ENCODE measurements at places on chromosomes 2 and 18.

GRCh38 chr2:238866656-238867277 lies 18.9 kb downstream of the TWIST2 start:
- DNase-seq, result no peak

GRCh38 chr2:143953451-143954030 lies 566.4 kb downstream of the ZEB2 start:
- DNase-seq, result no peak

DNA sequence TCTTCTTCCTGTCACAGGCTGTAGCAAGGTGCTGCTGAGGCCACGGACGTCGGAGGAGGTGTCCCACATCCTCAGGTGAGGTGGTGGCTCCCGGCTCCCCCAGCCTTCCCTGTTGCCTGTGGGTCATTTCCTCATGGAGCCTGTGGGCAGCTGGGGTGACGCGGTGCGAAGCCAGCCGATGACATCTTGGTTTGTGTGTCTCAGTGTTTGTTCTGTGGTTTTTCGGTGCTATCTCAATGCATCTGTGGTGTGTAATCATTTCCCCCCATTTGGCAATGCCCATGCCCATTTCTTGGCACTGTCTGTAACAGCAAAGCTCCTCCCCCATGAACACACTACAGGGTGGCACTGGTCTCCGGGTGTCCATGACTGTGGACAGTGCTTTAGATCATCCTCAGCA lies 6.6 kb downstream of the D2HGDH start:
- no peak for DNase-seq

DNA sequence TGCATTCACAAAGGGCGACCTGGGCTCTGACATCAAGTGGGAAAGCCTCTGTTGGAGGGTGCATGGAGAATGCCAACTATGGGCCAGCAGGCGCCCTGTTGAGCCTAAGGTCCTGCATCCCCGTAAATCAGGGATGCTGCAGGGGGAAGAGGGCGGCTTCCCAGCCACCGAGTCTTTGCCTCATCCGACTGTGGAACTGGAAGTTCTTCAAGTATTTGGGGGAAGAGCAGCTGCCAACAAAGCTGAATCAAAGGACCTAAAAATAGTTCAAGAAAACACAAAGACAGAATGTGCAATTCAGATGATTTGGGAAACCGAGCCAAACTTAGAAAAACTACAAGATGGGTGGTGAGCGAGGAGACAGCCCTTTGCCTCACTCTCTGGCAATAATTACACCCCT lies 281.1 kb upstream of the MGAT5 start:
- peak; percentile 42 for DNase-seq

DNA sequence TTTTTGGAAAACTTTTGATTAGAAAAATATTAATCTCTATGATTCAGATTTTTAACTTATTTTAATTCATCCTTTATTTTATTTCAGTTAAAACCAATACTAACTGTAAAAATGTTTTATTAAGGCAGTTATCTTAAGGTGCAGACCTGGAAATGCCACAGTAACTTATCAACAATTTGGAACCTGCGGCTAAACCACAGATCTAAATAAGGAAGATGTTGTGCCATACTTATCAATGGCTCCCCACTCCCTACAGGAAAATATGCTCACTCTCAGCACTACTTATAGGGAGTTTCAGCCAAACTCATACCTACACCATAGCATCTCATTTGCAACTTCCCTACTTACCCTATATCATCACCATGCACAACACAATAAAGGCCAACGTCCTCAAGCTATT lies 226.9 kb upstream of the KYNU start:
- DNase-seq, result no peak

DNA sequence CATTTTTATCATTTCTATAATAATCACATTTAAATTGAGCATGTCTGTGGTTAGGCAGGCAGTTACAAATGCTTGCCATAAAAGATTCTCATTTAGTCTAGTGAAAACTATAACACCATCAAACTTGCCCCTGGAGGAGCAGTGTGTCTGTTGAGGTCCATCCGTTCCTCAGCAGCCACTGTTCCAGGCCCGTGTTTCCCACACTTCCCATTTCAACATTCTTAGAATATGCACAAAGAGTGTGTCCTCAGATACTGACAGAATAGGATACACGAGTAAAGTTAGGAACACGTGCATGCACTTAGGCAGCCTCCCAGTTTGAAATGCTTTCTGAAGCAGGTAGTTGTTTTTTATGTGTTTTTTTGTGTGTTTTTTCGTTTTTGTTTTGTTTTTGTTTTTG lies 39.9 kb downstream of the NCK2 start:
- no peak for DNase-seq

DNA sequence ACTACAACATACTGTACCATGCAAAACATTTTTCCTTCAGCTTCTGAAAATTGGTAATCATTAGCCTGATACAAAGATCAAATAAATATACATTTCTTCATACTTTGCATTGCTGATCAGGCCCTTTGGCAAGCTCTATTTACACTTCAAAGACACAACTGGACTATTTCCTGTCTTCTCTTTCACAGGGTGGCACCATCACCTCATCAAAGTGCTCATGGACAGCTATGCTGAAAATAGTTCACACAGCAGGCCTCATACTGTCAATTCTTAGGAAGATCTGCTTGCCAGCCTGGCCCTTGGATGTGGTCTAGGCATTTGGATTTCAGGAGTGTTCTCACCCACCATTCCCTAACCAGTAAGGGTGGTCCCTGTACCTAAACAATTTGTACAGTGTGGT lies 33.9 kb downstream of the FBXO15 start:
- no peak for DNase-seq

GRCh38 chr2:105803337-105803736 lies 58.6 kb downstream of the NCK2 start:
- no peak for DNase-seq

- no peak for DNase-seq
These were observed 30.9 kb downstream of the STK39 start for GRCh38 chr2:168216351-168217005.

- DNase-seq, result no peak
These were observed 11.3 kb upstream of the ID2 start for GRCh38 chr2:8670580-8670979.

DNA sequence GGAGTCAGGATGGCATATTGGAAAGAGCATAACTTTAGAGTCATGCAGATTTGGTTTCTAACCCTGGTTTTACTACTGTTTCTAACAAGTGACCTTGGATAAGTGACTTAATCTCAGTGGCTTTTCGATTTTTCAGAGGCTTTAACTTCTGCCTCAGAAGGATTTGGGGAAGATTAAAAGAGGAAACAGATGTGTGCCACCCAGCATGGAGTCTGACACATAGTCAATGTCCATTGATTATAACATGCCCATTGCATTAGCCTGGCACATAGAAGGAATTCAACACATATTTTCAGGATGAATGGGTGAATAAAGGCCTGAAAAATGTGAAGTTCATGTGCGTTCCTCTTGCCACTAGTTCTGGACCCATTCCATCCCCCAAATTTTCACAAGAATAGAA lies 438.2 kb downstream of the EPHA4 start:
- DNase-seq, result no peak

GRCh38 chr2:109339519-109339966 lies 210.5 kb downstream of the SH3RF3 start:
- no peak for DNase-seq

GRCh38 chr2:98149333-98149697 lies 62.3 kb downstream of the VWA3B start:
- peak; percentile 69 for DNase-seq

Measured in globus pallidus (tissue), 1 donor.